Suppressor macrophage treated with lipopolysaccharide for 4 hours (primary cell): ENCODE measurements at places on chromosomes 11 and 22.
A peak's percentile ranks its signal among the peaks of the same experiment; 100 is the strongest.

- DNase-seq, result no peak
Measured at GRCh38 chr22:42461511-42461910, 29.3 kb upstream of the NFAM1 start.

DNA sequence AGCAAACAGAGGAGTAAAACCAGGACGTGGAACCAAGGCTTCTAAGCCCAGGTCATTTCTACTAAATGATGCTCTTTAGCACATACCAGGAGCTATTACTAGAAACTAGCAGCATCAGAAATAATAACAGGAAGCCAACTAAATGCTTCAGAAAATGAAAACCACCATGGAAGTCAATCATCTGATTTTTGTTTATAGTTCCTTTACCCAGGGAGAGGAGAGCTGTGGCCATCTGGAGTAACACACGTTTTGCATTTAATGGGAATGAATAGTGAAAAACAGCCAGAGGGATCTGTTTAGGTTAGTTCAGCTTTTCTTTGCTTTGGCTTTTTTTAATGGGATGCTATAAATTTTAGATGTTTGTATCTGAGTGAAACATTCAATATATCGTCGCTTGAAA is 250.7 kb upstream of the ARHGAP20 start:
- DNase-seq, result no peak

DNA sequence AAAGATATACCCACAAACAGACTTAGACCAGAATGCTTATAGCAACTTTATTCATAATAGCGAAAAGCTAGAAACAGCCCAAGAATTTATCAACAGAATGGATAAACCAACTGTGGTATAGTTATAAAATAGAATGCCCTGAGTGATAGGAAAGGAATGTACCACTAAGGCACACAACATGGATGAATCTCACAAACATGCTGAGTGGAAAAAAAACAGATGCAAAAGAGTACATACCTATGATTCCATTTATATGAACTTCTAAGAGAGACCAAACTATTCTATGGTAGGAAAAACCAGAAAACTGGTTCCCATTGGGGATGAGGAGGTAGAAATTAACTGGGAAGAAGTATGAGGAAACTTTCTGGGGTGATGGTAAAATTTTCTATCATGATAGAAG is 40.4 kb upstream of the GRIK4 start:
- no peak for DNase-seq

DNA sequence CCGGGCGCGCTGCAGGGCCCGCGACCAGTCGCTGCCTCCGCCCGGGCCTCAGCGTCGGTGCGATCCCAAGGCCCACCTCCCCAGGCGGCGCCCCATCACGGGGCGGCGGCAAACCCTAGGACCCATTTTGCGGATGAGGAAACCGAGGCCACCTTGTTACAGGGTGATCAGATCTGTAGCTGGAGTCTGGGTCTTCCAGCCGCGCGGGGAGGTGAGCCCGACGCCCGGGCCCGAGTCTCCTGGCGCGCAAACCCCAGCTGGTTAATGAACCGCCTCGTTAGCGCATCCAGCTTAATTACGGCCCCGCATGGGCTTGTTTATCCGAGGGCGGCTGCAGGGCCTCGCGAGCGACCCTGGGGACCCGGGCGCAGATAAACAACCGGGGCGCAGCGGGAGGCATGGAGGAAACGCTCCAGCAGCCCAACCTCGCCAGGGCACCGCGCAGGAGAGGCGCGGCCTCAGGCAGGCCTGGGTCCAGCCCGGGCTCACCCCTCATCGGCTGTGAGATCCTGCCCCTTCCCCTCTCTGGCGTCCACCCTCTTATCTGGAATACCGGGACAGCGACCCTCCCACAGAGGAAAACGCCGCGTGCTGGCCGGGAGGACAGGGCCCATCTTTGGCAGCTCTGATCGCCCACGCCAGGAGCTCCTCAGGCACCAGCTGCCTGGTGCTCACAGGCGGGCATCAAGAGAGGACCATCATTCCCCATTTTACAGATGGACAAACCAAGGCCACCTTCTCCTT is 14.7 kb downstream of the OTUB1 start:
- DNase-seq, result no peak

DNA sequence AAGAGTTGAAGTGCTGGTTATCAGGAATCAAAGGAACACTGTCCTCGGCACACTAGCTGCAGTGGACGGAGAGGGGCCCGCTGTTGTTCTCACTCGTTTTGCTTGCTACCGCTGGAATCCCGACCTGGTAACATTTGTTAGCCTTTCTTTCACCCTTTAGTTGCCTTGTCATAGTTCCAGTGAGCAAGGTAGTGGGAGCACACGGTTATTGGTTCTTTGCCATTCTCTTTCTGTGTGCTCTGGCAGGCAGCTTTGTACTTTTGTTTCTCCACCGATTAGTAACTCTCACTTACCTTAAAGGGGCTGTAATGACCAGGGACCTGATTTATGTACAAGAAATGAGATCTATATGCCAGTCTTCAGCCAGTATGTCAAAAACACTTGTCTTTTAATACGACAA is 1.8 kb downstream of the DEPDC7 start:
- DNase-seq, result no peak

- no peak for DNase-seq
Measured at GRCh38 chr11:46918788-46919513, 601 bp upstream of the LRP4 start.

DNA sequence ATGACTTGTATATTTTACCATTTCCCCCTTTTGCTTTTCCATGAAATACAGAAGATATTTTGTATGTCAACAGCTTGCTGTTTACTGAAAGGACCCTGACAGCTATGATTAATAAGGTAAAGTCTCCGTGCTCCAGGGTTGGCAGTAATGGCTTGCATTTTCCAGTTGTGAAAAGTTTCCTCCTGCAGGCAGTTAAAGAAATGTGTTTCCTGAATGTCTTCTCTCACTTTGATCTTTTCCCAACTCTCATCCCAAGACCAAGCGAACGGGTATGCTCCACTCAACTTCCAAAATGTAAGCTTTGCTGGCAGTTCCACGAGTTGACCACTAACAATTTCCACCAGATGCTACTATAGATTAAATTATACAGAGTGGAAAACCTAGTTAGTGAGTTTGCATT is 8.9 kb downstream of the FIBIN start:
- DNase-seq, result no peak

- DNase-seq, result no peak
Measured at GRCh38 chr11:42138454-42138853, 679.0 kb upstream of the LRRC4C start.

GRCh38 chr11:71246559-71246958 is 5.8 kb downstream of the SHANK2 start:
- DNase-seq, result no peak

GRCh38 chr11:107707215-107707671 is 4.6 kb downstream of the SLN start:
- no peak for DNase-seq

DNA sequence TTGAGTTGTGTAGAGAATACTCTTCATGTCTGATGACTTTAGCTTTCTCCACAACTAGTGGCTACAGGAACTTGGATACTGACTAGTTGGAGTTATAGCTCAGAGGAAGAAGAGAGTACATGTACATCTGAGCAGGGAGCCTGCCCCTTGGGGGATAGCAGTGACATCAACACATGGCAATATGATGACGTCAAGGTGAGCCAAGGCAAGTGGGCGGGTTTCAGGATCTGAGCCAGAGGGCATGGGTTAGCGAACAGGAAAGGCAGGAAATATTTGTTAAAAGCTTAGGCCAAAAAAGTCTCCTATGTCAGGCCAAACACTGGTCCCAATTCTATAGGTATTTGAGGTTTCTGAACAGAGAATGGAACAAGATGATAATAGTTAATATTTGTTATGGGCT is 42.0 kb upstream of the HORMAD2 start:
- DNase-seq, result peak; percentile 10

DNA sequence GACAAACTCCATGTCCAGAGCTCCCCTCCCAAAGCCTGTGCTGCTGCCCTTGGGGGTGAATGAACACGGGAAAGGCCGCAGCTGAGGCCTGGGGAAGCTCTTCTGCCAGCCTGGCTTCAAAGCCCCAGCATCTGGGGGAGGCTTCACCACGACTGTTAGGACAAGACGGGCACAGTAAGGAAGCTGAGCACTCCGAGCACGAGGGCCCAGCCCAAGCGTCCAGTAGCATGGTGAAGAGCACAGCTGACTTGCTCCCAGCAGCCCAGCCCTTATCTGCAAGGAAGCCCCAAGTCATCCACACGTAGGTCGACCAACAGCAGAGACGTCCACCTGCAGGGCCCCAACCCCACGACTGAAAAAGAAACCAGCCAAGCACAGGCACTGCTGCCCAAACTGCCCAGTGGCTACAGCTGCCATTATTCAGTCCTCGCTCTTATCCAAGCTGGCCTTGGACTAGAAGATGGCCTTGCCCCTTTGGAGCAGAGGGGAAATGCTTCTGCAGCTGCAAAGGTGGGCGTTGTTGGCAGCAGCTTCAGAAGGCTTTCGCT is 62.5 kb downstream of the SHANK2 start:
- DNase-seq, result no peak

GRCh38 chr22:39820256-39820655 is 73.3 kb downstream of the ENTHD1 start:
- peak; percentile 19 for DNase-seq

GRCh38 chr11:72001834-72002591 is 3.3 kb downstream of the IL18BP start:
- DNase-seq, result no peak

GRCh38 chr11:18495271-18495670 is 31.5 kb downstream of the TSG101 start:
- no peak for DNase-seq
